Stimulated activated CD8-positive, alpha-beta memory T cell treated with anti-CD3 and anti-CD28 coated beads, Interleukin-15, amount 100 ng/mL, for 1 hour (primary cell): ENCODE measurements at places on chromosomes 6 and 20.

DNA sequence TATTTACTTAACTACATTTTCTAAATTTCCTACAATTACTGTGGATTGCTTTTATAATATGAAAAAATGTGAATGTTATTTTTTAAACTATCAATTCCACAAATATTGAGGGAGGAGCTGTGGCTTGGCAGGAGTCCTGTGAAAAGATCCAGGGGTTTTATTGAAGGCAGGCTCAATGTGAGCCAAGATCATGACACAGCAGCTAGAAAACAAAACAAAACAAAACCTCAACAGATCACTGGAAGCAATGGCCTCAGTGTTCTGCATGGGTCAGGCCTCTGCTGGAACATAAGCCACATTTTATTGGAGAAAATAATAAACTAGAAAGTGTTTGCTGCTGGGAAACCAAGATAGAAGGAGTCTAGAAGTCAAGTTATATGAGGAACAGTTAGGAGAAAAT, 19.4 kb upstream of the RCAN2 start:
- no peak for DNase-seq

DNA sequence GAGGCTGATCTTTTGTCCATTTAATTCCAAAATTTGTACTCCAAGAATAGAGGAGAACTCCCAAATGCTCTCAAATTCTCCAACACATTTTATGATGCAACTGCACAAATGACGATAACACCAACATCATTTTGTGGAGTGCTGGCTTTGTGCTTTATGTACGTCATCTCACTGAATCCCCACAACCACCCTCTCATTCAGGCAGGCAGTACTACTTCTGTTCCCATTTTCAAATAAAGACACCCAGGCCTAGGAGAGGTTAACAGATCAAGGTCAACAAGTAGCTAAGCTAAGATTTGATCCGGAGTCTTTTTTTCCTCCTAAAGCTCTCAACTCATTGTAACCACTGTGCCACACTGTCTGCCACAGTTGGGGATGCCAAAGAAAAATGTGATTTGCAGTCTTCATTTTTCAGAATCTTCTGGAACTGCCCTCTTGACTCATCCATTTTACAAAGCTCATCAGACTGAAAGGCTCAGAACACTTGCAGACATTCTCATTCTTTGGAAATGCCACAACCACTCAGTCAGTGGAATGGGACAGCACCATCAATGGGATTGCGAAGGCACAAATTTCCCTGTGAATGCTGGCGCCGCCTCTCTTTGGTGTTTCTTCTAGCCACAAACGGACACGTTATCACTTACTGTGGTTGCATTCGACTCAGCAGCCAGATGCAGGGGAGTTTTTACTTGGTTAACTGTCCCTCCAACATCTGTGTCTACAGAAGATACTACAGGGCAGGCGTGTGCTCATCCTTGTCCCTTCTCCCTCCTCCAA, 184.4 kb downstream of the GJA10 start:
- DNase-seq = no peak

DNA sequence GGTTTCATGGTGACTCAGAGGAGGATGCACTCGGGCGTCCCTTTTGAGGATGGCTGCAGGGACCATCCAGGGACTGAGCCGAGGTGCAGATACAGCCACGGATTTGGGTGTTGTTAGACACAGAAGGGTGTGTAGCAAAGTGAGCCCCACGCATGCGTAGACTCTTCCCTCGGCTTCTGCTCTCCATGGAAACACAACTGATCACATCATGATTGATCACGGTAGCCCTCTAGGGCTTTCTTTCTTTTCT, 606 bp upstream of the ULBP1 start:
- no peak for DNase-seq

DNA sequence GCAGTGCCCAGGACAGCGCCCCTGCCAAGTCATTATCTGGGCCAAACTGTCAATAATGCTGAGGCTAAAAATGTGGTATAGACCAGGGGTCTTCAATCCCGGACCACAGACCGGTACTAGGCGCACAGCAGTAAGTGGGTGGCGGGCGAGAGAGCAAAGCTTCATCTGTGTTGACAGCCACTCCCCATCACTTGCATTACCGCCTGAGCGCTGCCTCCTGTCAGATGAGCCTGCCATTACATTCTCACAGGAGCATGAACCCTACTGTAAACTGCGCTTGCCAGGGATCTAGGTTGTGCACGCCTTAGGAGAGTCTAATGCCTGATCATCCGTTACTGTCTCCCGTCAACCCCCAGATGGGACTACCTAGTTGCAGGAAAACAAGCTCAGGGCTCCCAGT, 91.0 kb downstream of the NFATC2 start:
- no peak for DNase-seq

DNA sequence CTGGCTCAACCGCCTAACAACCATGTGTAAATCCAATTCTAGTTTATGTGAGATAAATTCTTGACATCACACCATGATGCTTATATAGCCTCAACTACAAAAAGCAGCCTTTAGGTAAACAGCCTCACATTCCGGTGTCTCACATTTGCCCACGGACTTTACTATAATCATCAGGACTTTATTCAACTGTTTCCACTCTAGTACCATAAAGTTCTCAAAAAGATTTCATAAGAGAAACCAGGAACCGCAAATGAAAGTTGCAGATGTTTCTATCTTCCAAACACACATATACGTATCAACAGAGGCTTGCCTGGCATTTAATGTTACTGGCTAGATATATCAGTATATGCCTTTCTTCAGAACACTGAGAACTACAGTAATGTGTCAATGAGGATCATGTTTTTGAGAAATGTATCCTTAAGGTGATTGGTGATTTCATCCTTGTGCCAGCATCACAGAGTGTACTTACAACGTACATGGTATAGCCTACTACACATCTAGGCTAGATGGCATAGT, 80.0 kb downstream of the EPB41L2 start:
- DNase-seq = no peak
